Activated CD4-positive, alpha-beta T cell treated with anti-CD3 and anti-CD28 coated beads for 36 hours (primary cell): ENCODE measurements at places on chromosomes 6 and 20. TPM values are rescaled to one million over a fixed set of nuclear protein-coding genes. Genes with fewer than 3 reads are reported as not detected.

The TRIM15 gene
- 0.26 TPM for total RNA-seq

The KCNK16 gene
- not detected for total RNA-seq

DNA sequence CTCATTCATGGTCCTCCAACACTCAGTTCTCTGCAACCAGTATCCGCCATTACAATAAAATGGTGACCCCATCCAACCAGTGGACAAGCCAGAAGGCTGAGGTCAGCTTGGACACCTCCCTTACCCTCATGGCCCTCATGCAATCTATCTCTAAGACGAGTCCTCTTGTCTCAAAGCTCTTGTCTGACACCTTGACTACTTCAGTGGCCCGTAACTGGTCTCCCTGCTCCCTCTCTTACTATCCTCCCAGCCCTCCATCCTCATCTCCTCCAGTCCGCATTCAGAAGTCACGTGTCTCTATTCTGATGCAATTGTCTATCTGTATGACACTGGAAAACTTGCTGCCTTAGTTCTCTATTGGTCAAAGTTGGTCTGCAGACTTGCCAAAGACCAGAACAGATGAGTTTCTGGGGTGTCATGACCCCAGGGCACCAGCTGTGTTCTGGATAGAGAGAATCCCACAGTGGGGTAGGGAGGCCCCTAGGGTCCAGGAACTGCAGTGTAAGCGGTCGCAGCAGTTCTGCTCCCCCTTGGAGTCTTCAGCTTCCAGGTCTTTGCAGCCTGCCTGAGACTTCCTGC lies 59.6 kb upstream of the RNF24 start:
- DNase-seq = no peak

DNA sequence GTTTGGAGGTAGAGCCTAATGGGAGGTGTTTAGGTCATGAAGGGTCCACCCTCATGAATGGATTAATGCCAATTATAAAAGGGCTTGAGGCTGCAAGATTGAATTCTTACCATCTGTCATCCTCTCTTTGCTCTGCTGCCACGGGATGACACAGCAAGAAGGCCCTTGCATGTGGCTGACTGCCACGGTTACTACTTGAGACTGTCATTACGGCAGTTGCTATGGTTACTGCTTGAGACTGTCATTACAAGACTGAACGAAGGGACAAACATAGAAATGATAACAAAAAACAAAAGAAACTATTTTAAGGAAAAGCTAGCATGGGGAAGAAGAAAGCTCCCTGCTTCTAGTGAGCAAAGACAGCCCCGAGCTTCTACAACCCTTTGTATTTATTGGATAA lies 715.0 kb downstream of the TFAP2A start:
- DNase-seq = no peak

DNA sequence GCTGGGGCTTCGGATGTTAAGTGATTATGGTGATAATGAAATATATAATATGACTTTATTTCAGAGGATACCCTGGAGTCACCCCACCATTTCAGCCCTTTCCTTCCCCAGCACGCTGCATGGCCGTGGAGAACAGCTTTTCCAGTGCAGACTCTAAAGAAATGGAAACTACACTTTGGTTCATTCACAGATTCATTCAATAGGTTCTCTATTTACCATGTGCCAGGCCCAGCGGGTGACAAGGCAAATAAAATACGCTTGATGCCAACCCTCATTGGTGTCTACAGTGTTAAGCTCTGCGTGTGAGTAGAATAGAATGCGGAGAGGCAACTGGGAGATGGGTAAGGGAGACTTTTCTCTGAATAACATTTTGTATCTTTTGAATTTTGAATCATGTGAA lies 89.7 kb downstream of the TCP11 start:
- no peak for DNase-seq
